ENCODE measurements at places on chromosomes 7 and 10. TPM values are rescaled to one million over a fixed set of nuclear protein-coding genes. Genes with fewer than 3 reads are reported as not detected.

The CTTNBP2 gene
- 39.3 TPM for polyA plus RNA-seq

The NOS3 gene
- polyA plus RNA-seq: 8.7 TPM

The SDHAF3 gene
- polyA plus RNA-seq: 41.3 TPM

The NPY gene
- not detected for polyA plus RNA-seq

DNA sequence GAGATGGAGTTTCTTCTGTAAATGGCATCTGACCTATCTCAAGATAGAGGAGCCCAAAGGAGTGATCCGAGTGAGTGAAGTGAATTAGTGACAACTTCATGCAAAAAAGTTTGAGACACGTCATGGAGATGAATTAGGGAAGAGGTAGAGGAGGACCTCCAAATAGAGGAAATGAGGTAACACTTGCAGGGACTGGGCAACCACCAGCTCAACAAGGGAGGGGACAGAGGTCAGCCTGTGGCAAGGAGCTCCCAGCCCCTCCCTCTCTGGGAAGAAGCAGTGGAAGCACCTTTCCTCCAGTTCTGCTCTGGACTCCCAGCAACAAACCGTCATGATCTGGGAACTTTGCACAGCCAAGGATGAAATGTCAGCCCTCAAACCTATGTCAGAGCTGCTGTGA is 83.5 kb upstream of the IKZF1 start:
- no peak for DNase-seq

DNA sequence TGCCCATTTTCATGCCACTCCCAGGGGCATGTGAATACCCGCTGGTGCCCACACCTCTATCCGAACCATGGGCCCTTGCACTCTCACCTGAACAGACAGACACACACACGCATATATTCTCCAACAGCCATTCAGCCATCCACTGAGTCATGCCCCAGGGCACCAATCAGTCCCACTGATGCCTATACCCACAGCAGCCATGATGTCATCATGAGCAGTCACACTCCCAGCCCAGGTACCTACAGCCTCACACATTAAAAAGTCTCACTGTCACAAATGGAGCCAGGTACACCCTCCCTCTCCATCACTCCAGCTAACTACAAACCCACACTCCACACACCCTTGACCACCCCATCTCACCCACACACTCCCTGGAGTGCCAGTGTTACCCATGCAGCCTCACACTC is 12.2 kb downstream of the VSIR start:
- DNase-seq: no peak

- no peak for DNase-seq
These were observed 74.0 kb downstream of the INHBA start for GRCh38 chr7:41628901-41629300.

GRCh38 chr10:117929327-117930067 is 117.2 kb downstream of the RAB11FIP2 start:
- no peak for DNase-seq

- no peak for DNase-seq
These were observed 750.7 kb upstream of the PHF14 start for GRCh38 chr7:10222976-10223375.

- DNase-seq: no peak
These were observed 179.9 kb downstream of the DIP2C start for GRCh38 chr10:509361-510102.

GRCh38 chr10:13048762-13049161 is 47.2 kb upstream of the CCDC3 start:
- no peak for DNase-seq

DNA sequence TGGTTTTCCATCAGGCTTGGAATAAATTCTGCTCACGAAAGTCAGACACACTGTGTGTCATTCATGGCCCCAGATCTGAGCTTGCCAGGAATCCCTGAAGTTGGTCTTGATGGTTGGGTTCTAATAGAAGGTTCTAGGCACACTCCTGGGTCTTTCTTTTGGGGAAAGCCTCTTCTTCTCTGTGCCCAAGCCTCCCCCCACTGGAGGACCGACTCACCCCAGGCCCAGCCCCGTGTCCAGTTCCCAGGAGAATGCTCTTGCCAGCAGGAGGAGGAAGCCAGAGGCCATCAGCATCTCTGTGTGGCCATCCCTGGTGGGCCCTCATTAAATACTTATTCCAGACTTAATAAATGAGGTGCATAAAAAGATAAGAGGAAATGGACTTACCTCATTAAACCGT is 548.0 kb downstream of the TCERG1L start:
- DNase-seq: no peak
